ENCODE measurements at places on chromosomes 16 and 17. TPM values are rescaled to one million over a fixed set of nuclear protein-coding genes. Genes with fewer than 3 reads are reported as not detected.
A peak's percentile ranks its signal among the peaks of the same experiment; 100 is the strongest.

- peaks cover 3% of the 10 kb centered on the region for H3K4me1 ChIP-seq
- no peak overlapping the region for H3K27ac ChIP-seq
- DNase-seq, result no peak
These were observed 7.5 kb upstream of the TMEM170A start for GRCh38 chr16:75471723-75472633.

DNA sequence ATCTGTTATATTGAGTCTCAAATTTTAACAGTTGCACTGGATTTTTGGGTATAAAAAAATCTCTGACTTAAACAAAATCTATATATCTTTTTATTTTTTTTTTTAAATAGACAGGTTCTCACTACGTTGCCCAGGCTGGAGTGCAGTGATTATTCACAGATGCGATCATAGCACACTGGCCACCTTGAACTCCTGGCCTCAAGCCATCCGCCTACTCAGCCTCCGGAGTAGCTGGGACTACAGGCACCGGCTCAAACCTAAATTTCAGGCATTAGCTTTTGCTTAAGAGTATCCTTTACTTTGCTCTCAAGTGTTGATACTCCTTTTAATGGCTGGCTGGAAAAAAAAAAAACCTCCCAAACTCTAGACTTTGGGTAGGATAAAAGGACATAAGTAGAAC lies 61.6 kb downstream of the RPGRIP1L start:
- H3K36me3 ChIP-seq, result no peaks in the 10 kb centered on the region
- no peak for DNase-seq
- no peak overlapping the region for H3K4me3 ChIP-seq
- no peak overlapping the region for H3K27ac ChIP-seq
- no peaks in the 10 kb centered on the region for H3K4me1 ChIP-seq

DNA sequence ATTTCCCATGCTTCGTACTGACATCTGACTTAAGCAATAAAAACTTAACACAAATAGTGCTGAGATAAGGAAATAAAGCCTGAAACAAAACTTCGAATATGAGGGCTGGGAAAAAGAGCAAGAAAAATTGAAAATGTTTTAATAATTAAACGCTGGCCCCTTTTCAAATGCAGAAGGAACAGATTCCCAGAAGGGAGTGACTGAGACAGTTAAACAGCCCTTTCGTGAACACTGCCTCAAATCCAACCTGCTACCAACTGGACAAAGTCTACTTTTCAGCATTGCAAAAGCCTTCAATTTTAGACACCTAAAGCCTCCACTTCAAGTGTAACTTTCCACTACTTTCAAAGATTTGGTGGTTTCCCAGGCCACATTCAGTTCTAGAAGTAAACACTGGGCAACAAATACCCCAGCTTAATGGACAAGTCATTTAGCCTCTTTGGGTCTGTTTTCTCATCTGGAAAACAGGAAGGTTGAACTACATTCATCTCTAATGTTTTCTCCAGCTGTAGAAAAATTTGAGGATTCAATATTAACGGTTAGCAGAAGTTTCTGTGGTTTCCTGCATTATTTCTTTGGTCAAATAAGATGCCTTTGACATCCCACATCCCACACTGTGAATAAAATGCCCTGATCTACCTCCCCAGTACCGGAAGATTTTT lies 11.8 kb downstream of the RFFL start:
- H3K27ac ChIP-seq, result peak overlapping the region; percentile 91
- H3K4me3 ChIP-seq, result peak overlapping the region; percentile 13
- no peaks in the 10 kb centered on the region for H3K27me3 ChIP-seq
- peaks cover 70% of the 10 kb centered on the region for H3K4me1 ChIP-seq
- no peak for DNase-seq
- peaks cover 3% of the 10 kb centered on the region for H3K36me3 ChIP-seq

DNA sequence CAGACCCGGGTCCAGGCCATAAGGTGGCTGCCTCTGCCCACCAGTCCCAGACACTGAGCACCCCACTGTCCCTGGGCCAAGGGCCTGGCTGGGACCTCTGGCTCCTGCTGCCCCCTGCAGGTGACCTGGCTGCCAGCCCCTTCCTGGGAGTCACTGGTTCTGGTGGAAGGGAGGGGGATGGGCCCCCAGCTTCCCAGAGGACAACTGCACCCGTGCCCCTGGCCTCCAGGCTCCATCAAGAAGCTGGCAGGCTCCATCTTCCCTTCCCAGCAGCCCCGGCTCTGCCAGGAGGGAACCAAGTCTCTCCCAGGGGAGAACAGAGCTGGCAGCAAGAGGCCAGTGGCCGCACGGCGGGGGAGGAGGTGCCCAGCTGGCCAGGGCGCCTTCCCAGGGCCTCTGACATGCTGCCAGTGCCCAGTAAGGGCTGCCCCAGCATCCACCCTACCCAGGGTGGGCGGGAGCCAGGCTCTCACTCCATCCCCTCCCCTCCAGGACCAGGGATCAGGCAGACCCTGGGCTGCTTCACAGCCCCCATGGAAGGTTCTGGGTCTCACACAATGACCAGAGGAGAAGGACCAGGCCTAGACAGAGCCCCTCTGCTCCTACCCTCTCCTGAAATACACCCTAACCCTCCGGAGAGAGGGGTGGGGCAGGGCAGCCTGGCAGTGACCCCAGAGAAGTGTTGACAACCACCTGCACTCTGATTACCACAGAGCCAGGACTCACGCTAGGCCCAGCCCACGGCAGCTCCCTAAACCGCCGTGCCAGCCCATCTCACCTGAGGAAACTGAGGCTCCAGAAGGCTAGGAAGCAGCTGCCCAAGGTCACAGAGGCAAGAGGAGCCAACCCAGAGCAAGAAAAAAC lies 3.6 kb downstream of the CLUH start:
- no peak overlapping the region for H3K4me3 ChIP-seq
- peaks cover 63% of the 10 kb centered on the region for H3K4me1 ChIP-seq
- H3K27me3 ChIP-seq, result no peaks in the 10 kb centered on the region
- H3K36me3 ChIP-seq, result peaks cover 12% of the 10 kb centered on the region
- H3K27ac ChIP-seq, result no peak overlapping the region
- DNase-seq, result no peak

- no peak overlapping the region for H3K27ac ChIP-seq
- no peak overlapping the region for H3K4me3 ChIP-seq
- peaks cover 4% of the 10 kb centered on the region for H3K4me1 ChIP-seq
- no peaks in the 10 kb centered on the region for H3K36me3 ChIP-seq
- no peak for DNase-seq
These were observed 4.4 kb downstream of the MYL4 start for GRCh38 chr17:47213540-47213939.

DNA sequence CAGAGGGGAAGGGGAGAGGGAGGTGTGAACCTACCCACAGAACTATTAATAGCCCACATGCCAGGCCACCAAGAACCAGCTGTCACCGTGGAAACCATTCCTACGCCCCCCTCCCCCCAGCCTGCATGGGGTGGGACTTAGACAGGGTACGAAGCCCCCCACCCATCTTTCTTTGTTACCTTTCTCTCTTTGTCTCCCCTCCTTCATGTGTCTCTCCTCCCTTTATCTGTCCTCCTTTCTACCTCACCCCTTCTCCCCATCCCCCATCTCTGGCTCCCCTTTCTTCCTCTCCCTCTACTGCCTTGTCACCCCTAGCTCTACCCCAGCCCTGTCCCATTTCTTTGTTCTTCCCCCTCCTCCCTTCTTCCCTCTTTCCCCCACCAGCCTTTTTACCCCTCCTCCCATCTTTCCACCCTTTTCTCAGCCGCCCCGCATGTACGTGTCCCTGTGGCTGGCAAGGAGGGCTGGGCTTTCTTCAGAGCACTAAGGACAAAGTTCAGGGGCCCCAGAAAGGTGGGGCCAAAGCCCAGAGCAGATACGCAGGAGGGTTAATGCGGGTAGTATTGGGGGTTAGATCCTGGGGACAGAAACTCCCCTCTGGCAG lies 8.0 kb downstream of the THRA start:
- DNase-seq, result no peak
- H3K27ac ChIP-seq, result peak overlapping the region; percentile 50
- peaks cover 83% of the 10 kb centered on the region for H3K4me1 ChIP-seq
- no peaks in the 10 kb centered on the region for H3K27me3 ChIP-seq
- no peak overlapping the region for H3K4me3 ChIP-seq
- H3K36me3 ChIP-seq, result peaks cover 5% of the 10 kb centered on the region

DNA sequence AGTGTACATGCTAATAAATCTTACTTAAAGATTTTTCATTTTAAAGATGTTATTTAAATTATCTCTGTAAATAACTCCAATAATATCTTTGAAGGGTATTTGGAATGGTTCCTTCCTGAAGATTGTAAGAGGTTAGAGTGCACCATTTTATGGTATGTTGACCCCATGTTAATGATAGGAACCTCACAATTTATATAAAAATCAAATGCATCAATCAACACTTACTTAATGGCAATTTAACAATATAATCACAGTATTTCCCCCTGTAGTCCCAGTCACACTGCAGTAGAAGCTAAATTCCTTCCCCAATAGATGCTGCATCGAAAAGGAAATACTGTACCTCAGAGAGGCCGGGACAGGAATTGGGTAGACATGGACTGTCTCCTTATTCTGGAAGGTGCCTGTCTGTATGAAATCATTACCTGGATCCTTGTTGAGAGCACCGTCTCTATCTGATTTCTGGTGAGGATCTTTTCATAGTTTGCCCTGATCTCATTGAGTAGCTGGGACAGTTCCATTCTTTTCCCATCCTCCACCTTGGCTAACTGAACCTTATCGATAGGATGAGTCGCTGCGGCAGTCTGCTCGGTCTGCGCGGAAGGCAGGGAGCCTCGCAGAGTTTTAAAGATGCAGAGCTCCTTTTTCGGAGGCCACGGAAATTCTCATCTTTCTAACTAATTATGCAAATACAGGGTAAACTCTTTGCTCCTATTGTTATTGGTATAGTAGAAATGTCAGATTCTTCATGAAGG lies at the start of gene KRT222:
KRT222 (minus strand) TSS at position 596 of the 752 bp plus-strand sequence; CDS start at position 518, 78 bp downstream.
- peaks cover 2% of the 10 kb centered on the region for H3K4me1 ChIP-seq
- no peak for DNase-seq
- no peak within 1 kb of the TSS for H3K27ac ChIP-seq

DNA sequence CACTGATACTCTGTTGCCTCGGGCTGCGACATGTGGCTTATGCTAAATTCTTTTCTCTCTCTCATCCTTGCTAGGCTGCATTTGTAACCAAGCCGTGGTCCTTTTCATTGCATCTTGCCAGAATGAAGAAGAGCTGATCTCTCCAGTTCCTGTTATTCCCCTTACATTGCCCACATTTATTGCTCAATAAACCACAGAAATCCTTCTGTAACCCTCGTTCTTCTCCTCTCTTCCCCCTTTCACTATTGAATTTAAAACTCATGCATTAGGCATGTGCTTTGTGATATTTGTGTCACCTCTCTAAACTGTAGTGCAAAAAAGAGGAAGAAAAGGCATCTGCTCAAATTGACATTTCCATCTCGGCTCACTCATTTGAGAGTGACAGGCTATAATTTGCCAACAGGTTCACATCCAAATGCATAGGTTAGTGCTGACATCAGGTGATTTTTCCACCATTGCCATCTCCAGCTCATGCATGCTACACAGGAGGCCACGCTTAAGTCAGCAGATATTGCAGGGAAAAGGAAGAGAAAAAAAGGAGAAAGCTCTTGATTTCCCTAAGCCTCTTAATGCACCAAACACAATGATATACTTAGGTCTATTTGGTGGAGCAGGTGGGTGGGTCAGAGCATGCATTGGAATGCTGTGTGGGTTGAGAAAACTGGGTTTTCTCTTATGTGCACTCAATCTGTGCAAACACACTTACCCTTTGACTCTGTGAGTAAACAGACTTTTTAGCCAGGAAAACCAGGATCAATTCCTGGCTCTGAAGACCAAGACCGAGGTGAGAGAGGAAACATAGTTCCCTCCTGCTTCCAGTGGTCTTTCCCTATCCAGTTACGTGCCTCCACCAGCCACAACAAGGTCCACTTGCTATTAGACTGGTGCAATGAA lies 642.7 kb downstream of the HS3ST4 start:
- H3K4me3 ChIP-seq, result no peak overlapping the region
- no peak for DNase-seq
- no peak overlapping the region for H3K27ac ChIP-seq
- no peaks in the 10 kb centered on the region for H3K27me3 ChIP-seq
- no peaks in the 10 kb centered on the region for H3K4me1 ChIP-seq

- DNase-seq, result no peak
- no peaks in the 10 kb centered on the region for H3K4me1 ChIP-seq
- H3K4me3 ChIP-seq, result no peak overlapping the region
- H3K36me3 ChIP-seq, result peaks cover 2% of the 10 kb centered on the region
- no peak overlapping the region for H3K27ac ChIP-seq
These were observed 29.0 kb downstream of the WSB1 start for GRCh38 chr17:27322690-27323508.

- no peak for DNase-seq
- H3K4me3 ChIP-seq, result no peak overlapping the region
- H3K27me3 ChIP-seq, result no peaks in the 10 kb centered on the region
- no peaks in the 10 kb centered on the region for H3K4me1 ChIP-seq
- no peaks in the 10 kb centered on the region for H3K36me3 ChIP-seq
These were observed 1030.3 kb upstream of the CDH8 start for GRCh38 chr16:63066552-63066951.

GRCh38 chr16:53884748-53885147 lies 180.8 kb downstream of the FTO start:
- H3K4me1 ChIP-seq, result no peaks in the 10 kb centered on the region
- no peak overlapping the region for H3K27ac ChIP-seq
- DNase-seq, result no peak
- no peaks in the 10 kb centered on the region for H3K36me3 ChIP-seq

DNA sequence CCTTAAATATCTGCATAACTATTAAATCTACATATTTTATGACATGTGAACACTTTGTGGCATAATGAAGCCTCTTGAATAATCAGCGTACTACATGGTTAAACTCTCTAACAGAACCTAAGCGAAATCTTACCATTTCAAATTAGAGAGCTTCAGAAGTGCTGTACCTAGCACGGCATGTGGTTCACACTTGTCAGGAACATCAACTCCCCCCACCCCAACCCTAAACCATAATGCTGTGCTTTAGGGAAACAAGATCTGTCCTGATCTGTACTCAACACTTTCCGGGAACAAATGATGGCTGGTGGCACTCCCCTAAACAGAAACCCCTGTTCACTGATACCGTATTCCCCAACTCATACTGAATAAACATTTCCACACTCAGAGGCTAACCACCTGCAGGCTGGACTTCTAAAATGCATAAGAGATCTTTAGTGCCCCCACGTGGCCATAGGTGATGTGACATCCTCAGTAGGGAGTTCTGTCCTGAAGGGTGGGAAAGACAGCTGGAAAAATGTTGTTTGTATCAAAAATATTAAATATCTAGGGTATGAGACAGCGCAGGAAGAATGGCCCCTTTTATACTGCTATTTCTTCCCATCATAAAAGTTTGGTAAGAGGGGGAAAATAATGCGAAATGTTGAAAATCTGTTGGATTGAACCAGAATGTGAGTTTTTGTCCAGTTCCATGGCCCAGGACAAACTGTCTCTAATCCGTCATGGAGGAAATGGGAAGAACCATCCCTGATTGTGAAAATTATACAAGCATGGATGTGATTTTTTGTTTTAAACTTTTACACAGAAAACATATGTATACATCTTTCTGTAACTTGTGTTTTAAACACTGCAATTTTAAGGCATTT lies 88.6 kb downstream of the USP31 start:
- H3K4me1 ChIP-seq, result no peaks in the 10 kb centered on the region
- H3K27me3 ChIP-seq, result no peaks in the 10 kb centered on the region
- DNase-seq, result peak; percentile 15
- no peak overlapping the region for H3K27ac ChIP-seq

Gene NAGS
- total RNA-seq, result 2.1 TPM

Gene SLC22A31
- 1.3 TPM for total RNA-seq

Gene OTOP2
- total RNA-seq, result not detected

Measured in T-cell (primary cell).